ENCODE measurements at places on chromosomes 1 and 21.

GRCh38 chr1:19698181-19698580 lies 33.5 kb downstream of the HTR6 start:
- DNase-seq = no peak

DNA sequence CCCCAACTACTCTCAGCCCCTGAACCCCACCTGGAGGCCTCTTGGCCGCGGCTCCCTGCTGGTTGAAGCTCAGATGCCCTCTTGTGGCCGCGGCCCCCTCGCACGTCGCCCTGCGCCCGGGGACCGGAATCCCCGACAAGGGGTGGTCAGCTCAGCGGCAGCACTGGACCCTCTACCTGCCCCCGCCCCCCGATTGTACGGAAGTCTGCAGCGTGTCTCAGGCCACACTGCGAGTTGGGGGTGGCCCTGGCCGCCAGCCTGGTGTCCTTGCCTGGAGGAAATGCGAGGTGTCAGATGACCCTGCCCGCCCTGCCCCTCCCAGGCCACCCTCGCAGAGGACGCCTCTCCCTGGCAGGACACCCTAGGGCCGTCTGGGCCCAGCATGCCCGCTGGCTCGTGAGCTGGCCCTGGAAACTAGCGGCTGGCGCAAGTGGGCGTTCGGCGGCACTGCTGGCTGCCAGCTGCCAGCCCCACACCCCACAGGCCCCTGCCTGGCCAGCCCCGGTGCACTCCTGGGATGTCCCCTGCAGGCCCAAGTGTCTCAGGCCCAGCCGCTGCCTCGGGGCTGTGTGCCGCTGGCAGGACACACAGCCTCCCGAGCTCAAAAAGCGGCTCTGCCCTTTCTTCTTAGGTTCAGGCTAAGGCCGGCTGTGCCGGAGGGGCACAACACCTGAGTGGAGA lies 60.8 kb downstream of the EDN2 start:
- no peak for DNase-seq

- no peak for DNase-seq
These were observed 42.5 kb downstream of the COQ8A start for GRCh38 chr1:226982451-226983177.

DNA sequence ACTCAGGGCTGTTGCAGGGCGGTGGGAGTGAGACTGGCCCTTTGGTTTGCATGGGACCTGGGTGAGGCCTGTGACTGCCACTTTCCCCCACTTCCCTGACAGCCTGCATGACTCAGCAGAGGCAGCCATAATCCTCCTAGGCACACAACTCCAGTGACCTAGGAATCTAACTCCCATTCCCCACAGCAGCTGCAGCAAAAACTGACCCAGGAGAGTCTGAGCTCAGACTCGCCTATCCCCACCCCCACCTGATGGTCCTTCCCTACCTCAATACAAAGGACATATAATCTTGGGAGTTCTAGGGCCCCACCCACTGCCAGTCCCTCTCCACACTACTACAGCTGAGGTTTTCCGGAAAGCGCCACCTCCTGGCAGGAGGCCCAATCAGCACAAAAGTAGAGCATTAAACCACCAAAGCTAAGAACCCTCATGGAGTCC lies 26.7 kb downstream of the NDC1 start:
- no peak for DNase-seq

DNA sequence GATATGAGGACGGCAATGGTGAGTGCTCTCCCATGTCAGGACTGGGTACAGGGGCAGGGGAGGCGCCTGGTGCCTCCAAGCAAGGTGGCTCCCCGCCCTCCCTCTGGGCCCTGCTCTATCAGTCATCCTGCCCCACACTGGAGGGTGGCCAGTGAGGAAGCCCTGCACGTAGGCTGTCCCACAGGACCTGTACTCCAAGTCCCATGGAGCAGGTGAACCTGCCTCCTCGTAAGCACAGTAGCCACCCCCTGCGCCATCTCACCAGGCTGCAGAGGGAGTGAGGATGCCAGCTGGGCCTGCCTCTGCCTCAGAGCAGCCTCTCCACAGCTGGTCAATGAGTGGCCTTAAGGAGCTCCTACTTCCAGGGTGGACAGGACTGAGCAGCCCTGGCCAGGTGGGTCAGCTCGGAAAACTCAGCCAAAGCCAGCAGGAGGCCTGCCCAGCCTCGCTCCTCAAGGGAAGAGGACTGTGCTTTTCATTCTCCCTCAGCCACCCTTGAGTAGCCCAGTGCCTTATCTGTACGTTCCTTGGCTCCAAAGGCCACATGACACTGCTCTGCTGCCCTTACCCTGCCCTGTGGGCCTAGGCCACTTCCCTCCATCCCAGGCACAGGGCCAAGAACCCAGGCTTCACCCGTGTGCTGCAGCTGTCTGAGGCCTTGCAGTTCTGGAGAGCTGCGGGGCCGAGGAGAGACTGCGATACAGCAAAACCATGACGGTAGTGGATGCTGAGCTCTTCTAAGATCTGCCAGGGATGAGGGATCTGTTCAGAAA lies 39.6 kb downstream of the SLC45A1 start:
- DNase-seq = no peak

DNA sequence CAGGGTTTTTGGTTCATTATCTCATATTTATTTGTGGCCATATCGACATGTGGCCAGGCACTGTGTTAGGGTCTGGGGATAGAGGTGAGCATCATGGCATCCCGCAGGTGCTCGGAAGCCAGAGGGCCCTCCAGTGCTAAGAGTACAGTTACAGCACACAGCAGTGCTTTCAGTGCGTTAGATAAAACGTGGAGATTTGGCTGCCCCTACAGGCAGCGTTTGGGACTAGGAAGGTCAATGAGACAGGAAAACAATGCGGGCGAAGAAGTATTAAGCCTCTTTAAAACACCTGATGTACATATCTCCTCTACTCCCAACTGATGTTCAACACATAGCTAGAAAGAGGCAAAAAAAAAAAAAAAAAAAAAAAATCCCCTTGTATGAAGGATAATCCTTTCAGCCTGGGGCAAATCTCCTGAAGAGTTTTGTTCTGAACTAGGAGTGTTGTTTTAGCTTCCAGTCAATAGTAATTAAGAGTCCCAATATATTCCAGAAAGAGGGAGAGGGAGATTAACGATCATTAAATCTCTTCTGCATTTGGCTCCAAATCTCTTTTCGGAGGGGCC lies 80.1 kb downstream of the CAPZB start:
- no peak for DNase-seq

DNA sequence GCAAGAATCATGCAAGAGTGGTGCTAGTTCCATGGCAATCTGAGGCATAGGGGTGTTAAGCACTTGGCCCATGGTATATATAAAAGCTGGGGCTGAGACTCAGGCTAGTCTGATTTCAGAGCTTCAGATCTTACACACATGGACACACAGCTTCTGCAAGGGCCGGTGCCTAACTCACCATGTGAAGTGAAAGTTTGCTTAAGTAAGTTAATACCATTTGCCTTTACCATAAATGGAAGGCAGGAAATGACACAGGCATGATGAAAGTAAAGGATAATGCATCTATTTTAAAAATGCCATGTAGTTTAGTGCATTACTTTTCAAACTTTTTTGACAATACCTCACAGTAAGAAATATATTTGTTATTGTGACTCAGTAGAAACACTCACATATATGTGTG lies 122.6 kb downstream of the KCNJ6 start:
- DNase-seq = no peak

GRCh38 chr1:155168456-155169210 lies 4.5 kb downstream of the KRTCAP2 start:
- no peak for DNase-seq

DNA sequence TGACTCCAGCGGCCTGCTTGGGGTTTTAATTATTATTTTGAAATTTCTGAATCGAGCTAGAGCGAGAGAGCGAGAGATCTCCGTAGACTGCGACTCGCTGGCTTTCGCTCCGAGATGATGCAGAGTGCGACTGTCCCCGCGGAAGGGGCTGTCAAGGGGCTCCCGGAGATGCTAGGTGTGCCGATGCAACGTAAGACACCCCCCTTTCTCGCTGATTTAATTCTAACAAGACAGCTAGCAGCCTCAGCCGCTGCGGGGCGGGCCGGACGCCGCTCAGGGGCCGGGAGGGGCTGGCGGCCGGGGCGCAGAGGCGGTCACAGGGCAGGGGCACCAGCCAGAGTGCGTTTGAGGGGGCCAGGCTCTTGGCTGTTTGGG lies 339 bp downstream of the LHX4 start:
- no peak for DNase-seq

DNA sequence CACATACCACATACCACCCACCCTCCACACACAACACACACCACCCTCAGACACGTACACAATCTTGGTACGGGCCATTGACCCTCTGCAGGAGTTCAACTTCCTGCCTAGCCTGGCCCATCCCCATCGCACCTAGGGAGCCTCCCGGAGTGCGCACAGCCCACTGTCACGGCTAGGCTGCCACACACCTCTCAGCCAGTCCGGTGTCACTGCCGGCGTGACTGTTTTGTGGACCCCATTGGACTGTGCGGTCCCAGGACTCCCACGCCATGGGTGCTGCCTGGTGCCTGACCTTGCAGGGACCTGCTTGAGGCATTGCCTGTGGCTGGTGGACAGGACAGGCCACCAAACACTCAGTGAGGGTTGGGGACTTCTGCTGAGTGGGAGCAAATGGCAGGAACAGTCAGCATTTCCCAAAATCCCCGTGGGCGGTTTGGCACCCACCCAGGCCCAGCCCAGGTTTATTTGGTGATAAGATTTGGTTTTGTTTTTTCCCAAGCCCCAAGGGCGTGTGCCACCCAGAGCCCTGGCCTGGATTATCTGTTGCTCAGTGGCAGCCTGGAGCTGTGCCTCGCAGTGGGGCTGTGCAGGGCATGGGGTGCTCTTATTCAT lies 27.7 kb downstream of the RAB7B start:
- no peak for DNase-seq

DNA sequence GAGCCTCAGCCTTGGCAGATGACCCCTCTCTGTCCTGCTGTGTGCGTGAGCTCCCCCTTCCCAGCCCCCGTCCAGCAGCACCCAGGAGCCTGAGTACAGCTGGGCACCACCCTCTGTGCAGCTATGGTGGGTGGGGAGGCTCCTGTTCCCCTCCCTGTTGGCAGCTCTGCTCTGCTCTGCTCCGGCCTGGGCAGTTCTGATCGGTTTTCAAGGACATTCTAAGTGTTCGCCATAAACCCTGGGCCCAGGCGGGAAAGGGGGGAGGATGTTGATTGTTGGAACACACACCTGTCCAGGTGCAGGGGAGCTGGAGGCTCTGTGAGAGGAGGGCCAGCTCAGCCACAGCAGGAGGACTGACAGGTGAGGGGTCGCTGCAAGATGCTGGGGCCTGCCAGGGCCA lies at the start of gene CLCNKB:
Gene CLCNKB (plus strand): TSS at position 262 of the 400 bp plus-strand sequence. CDS start 711 bp downstream, outside the sequence.
- DNase-seq = no peak

DNA sequence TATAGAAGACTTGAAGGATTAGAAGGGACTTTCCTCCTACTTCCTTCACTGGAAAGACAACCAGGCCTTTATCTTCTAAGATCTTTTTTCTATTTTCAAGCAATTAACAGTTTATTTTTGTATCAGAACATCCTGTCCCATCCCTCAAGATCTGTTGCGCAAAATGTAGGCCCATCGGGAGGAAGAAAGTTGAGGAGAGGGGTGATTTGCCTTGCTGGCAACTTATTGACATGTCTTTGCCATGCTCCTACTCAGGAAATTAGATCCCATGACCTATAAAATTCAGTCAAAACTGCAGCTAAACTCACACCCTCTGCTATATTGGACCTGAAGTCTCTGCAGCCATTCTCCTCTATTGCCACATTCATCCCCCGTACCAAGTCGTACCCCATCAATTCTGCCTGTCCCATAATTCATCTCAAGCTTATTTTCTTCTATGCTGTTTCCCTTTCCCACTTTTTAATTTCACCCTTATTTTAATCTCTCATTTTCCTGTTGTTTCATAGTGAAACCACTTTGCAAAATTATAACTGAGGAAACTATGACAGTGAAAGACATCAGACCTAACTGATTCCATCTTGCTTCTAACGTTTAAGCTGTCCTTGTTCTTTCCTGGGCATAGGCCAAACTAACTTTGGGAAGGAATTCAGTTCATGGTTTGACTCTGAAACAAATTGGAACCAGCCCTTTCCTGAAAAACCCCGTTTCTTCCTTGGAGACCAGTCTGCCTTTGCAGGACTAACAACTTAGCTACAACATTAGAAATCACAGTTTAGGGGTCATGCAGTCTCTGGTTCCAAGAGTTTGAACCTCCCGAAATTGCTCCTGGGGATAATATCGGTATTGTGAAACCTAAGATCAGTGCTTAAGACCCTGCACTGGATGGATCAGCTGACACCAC lies 195.7 kb upstream of the PTBP2 start:
- no peak for DNase-seq

GRCh38 chr1:37475380-37476086 lies 1.2 kb downstream of the ZC3H12A start:
- no peak for DNase-seq

GRCh38 chr21:32322103-32322502 lies 23.4 kb downstream of the MRAP start:
- DNase-seq = no peak

DNA sequence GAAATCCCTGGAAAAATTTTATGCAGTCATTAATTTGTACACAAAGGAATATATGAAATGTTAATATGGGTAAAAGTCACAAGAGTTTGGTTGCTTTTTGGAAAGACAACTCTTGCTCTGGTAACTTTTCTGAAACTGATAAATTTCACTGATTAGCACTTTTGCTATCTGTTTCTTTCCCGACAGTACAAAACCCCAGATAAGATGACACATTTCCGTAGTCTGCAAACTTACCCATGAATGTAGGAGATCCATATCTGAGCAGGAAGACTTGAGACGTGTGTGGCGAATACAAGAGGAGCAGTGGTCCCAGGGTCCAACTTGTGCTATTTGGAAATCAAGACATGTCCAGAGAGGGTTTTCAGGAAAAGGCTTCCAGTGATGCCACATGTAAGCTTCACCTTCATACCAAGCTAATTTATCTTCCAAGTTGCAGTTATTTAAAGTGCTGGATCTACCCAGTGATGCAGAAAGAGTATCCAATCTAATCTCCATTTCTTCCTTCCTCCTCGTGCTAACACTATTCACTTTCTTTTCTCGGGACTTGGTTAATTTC lies 35.9 kb upstream of the SAMSN1 start:
- DNase-seq = peak; percentile 3

DNA sequence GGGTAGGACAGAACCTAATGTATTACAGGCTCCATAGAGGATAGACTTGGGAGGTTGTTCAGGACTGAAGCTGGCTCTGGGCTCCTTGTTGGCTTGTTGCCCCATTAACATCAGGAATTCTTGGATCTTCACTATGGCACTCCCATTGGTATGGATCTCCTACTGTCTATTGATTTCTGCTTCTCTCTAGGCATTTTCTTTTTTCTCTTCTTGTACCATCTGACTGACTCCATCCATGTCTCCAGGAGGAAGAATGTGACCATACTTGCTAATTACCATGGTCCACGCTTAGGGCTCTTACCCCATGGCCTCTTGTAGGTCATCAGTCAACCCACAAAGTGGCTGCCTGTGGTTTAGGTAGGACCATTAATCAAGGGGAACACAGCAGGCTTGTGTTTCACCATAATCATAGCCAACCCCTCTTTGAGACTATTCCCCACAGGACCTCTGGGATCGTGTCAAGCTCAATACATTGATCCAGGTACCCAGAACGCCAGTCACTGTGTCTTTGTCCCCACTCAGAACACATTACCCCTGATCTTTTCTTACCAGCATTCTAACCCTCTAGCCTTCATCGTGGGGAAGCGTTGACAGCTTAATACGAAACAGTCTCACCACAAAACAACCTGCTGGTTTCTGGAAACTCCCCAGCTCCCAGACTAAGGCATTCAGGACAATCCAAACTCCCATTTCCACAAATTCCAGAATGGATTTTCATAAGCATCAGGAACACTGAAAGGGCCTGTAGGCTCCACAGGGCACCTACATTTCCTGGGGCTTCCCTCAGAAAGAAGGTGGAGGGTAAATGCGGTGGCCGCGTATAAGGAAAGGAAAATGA lies 97.1 kb downstream of the ETS2 start:
- DNase-seq = no peak

Measured in T-helper 1 cell (primary cell).